ENCODE measurements at places on chromosomes 6 and 20.

GRCh38 chr6:134340179-134340975 is 22.5 kb upstream of the SGK1 start:
- no peak for DNase-seq

DNA sequence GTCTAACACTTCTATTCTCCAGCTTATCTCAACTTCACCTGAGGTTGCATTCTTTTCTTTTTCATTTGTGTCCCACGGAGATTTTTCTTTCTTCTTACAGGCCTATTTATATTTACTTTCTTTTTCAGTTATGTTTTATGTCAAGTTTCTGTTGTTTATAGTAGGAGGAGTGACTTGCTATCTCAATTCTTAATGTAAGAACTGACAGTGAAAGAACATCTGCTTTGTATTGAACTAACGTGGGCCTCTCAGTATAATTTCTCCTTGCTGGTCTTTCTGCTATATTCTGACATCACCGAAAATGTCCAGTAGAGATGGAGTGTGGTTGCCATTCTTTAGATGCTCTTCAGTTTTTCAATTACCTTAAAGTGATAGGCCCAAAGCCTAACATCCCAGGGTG is 521.7 kb downstream of the EPM2A start:
- peak; percentile 18 for DNase-seq

GRCh38 chr6:17580518-17581048 is 19.5 kb upstream of the FAM8A1 start:
- DNase-seq = peak; percentile 54

DNA sequence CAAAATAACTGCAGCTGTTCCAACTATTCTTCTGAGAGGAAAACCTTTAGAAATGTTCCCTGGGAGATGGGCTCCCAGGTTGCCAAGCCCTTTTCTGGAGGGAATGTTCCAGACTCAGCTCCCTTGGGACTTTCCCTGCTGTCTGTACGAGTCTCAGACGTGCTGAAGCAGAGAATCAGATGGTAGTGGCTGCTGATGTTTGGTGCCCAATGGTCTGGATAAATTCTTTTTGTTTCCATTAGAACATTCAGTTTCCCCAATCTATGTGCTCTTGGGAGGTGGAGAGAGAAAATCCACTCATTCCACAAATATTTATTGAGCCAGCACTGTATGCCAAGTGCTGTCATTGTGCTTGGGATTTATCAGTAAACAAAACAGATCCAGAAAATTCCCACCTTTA is 40.0 kb downstream of the SNHG17 start:
- DNase-seq = peak; percentile 40

DNA sequence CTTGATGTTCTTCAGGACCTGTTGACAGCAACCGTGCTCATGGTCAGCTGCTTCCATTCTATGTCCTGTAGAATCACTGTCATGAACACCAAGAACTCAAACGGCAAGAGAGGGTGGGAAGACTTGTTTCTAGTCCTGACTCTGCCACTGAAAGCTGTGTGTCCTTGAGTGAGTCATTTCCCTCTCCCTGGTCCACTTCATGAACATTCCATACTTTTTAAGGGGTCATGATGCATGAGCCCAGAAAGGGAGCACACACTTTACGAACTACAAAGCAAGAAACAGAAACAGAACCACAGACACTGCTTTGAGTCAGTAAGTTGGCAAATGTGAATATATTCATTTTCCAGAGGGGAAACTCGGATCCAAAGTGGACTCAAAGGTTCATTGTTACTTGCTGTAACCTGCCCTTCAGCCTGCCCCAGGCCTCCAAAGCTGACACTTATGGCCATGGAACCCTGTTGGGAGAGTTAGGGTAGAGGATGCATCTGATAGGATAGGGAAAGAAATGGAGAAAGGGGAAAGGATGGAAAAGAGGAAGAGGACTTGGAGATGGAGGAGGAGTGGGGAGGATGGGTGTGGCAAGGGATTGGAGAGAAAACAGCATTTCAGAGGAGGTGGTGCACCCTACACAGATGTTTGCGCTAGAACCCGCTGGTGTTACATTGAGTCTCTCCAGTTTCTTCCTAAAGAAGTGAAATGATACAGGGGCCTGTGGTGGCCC is 129.8 kb downstream of the FOXO3 start:
- DNase-seq = peak; percentile 48

DNA sequence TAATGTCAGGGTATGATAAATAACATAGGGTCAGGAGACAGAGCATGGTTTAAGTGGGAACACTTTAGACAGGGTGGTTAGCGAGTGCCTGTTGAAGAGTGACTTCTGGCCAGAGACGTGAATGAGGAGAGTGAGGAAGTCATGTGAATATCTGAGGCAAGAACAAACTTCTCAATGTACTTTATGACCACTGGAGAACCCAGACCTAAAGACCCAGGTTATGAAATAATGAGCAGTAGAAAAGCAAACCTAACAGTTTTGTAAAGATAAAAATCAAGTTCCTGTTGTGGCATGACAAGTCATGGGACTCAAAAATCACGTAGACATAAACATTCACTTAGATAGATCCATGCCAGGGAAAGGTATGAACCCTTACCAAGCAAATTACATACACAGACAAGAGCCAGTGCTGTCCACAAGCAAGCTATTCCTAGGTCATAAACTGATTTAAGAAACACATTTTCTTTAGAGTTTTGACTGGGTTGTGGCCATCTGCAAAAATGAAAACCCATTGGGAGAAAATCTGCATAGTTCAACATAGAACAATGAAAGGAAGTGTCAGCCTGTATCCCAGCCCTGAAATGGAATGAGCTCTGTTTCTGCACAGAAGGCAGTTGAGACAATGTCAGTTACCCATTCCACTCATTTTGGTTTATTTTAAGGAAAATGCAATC is 2.2 kb upstream of the MYCT1 start:
- DNase-seq = no peak

DNA sequence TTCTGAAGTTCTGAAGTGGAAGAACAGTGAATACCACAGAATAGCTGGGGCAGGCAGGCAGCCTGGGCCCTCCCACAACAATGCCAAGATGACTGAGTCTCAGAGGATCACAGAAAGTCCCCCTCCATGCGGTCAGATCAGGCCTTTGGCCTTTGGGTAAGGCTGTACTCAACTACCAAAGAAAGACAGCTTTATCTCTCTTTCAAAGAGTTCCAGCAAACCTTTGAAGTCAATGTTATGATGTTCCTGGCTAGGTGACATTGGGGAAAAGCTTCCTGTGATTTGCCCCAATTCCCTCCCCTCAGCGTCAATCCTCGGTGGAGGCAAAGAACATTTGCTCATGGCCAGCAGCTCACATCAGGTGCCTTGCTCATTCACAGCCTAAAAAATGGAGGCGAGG is 10.7 kb upstream of the FBXO9 start:
- no peak for DNase-seq
